ENCODE measurements at places on chromosomes 6 and 20.

- peak; percentile 48 for DNase-seq
Observed at GRCh38 chr6:68777956-68778355, 142.9 kb downstream of the ADGRB3 start.

DNA sequence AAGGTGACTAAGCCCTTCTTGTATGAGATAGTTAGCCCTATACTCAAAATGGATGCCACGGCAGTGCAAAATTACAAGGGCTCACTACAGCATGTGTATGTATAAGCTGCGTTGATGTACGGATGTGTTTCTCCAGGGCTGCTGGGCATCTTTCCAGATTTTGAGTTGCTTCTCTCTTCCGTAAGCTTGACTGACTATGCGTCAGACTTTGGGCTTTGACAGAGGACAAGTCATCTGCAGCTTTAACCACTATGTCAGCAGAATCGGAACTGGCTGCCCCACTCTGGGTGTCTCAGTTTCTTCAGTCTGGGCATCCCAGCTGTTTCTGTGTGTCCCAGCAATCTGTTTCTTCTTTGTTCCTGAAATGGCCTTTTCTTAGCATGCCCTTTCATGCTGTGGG lies 241.6 kb downstream of the BTBD3 start:
- DNase-seq = no peak

GRCh38 chr6:162572240-162572639 lies 155.3 kb downstream of the PRKN start:
- no peak for DNase-seq

GRCh38 chr6:104301951-104302350 lies 557.8 kb downstream of the HACE1 start:
- no peak for DNase-seq

DNA sequence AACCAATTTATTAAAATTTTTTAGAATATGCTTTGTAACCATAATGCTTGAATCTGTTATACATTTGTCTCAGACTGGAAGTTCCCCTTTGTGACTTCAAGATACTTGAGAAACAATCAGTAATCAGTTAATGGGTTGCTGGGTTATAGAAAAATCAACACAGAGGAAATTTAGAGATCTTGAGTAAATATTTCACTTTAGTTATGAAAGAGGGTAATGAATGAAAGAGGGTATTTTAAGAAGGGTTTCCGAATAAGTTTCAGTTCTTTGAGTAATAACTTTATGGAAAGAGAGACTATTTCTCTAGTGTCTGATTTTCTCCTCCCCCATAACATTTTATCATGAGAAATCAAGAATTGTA lies 21.4 kb downstream of the ZFAND3 start:
- no peak for DNase-seq

DNA sequence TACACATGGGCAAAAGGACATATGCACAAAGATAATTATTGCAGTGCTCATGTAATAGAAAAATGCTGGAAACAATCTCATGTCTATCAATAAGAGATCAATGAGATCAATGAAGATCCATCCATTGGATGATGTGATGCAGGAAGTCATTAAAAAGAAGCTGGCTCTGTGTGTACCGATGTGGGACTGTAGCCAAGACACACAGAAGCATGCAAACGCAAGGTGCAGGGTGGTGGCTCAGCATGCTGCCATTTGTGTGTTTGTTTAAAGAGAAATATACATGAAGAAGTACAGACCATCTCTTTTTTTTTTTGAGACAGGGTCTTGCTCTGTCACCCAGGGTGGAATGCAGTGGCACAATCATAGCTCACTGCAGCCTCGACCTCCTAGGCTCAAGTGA lies 33.1 kb upstream of the KCNB1 start:
- DNase-seq = no peak

- DNase-seq = no peak
Observed at GRCh38 chr6:47789553-47789952, 7.7 kb downstream of the OPN5 start.

- no peak for DNase-seq
Observed at GRCh38 chr6:137666202-137666774, 172.1 kb upstream of the OLIG3 start.

- DNase-seq = no peak
Observed at GRCh38 chr6:31525932-31526591, 2.7 kb upstream of the MCCD1 start.

- DNase-seq = peak; percentile 94
Observed at GRCh38 chr6:140586426-140587061, 1212.1 kb upstream of the CITED2 start.

GRCh38 chr6:34234667-34235306 lies 1.9 kb upstream of the HMGA1 start:
- DNase-seq = no peak

DNA sequence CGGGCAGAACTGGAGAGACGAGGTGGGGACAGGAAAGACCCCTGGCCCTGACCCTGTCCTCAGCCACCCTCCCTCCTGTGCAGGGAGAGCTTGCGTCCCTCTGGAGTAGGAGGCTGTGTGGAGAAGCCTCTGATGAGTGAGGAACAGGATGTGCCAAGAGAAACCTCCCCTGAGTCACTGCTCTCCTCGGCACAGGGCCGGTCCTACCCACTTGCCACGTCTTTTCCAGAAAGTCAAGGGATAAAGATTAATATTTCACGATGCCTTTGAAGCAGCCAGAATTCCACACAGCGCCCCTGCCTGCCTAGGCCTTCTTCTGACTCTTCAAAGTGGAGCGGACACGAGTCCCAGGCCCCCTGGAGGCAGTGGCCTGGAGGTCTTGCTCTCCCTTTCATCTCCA lies 34.9 kb upstream of the THBS2 start:
- no peak for DNase-seq

GRCh38 chr6:104969785-104970581 lies 13.1 kb downstream of the LIN28B start:
- no peak for DNase-seq

DNA sequence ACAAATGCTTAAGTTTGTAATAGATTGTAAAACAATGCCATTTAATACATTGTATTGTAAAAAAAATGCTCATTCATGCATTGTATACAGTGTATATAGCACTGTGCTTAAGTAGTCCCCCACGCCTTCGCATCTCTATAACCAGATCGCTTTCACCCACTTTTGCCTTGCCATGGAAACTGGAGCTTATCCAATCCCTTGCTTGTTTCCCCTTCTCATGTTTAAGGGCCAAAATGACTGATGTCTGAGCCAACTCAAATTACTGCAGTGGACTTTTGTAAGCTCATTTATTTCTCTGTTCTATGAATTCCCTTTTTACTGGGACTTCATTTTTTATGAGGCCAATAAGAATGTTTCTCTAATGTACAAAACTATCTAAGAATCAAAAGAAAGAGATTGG lies 730.9 kb upstream of the GJE1 start:
- no peak for DNase-seq

DNA sequence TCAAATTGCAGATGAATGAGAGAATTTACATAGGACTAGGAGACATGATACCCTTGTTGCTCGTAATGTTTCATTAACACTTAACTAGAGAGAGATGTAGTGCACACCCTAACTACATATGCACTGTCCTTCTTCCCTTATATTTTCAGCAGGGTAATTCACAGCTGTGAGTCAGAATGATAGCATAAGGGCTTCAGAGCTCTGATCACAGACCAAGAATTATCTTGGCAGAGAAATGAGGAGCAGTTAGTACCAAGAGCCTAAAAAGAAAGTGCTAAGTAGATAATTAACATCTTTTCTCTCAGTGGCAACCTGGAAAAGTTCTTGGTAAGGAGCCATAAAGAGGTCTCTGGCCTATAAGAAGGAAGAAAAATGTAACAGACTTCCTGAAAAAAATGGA lies 35.8 kb downstream of the GRIK2 start:
- no peak for DNase-seq

DNA sequence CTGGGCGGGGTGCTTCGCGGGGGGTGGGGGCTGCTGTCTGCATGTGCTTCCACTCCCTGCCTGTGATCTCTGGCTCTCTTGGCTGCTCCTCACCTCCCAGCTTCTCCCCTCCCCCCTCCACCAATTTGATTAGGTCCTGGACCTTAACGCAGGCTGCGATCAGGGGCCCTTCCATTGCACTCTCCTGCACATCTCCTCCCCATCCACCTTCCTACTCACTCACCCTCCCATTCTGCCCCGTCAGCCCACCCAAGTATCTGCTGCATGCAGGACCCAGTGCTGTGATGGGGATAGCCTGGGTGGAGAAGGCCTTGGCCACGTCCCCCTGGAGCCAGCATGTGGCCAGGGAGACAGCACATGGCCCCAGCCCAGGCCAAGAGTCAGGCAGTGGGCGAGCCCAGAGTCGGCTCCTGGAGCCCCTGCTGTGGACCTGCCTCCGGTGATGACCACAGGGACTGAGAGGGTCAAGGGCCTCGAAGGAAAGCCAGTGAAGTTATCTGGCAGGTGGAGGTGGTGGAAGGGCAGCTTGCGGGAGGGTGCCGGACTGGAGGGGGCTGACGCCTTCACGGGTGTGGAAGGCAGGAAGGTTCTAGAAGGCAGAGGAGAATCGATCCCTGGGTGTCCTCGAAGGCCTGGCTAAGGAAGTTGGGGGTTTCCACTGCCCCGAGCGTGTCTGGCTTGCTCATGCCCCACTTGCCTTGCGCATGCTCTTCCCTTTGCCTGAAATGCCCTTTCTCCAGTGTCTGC lies 40.7 kb downstream of the SRC start:
- no peak for DNase-seq
